ELR (cell line): ENCODE measurements at places on chromosomes 7 and 10.

GRCh38 chr7:90708841-90709317 lies 112.8 kb downstream of the CDK14 start:
- DNase-seq = peak; percentile 51

- DNase-seq = no peak
These were observed 8.4 kb upstream of the RBM28 start for GRCh38 chr7:128352153-128352537.

DNA sequence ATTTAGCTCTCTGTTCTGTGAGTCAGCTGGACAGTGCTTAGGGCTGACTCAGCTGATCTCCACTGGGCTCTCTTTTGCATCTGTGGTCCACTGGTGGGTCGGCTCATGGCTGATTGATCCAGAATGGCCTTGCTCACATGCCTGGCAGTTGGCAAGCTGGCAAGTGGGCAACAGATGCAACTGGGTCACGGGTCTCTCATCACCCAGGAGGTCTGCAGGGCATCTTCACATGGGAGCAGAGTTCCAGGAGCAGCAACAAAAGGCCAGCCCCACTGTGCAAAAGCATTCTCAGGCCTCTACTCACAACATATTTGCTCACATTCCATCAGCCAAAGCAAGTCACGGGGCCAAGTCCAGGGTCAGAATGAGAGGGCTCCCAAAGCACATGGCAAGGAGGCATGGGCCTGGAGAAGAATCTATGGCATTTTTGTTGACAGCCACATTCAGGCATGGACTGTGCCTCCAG lies 98.8 kb downstream of the OAT start:
- no peak for DNase-seq

- no peak for DNase-seq
These were observed 214.5 kb downstream of the MBL2 start for GRCh38 chr10:52558090-52558489.

- DNase-seq = no peak
These were observed 217.6 kb upstream of the SEMA3E start for GRCh38 chr7:83866582-83866981.

GRCh38 chr10:6635784-6636183 lies 55.7 kb upstream of the PRKCQ start:
- no peak for DNase-seq

DNA sequence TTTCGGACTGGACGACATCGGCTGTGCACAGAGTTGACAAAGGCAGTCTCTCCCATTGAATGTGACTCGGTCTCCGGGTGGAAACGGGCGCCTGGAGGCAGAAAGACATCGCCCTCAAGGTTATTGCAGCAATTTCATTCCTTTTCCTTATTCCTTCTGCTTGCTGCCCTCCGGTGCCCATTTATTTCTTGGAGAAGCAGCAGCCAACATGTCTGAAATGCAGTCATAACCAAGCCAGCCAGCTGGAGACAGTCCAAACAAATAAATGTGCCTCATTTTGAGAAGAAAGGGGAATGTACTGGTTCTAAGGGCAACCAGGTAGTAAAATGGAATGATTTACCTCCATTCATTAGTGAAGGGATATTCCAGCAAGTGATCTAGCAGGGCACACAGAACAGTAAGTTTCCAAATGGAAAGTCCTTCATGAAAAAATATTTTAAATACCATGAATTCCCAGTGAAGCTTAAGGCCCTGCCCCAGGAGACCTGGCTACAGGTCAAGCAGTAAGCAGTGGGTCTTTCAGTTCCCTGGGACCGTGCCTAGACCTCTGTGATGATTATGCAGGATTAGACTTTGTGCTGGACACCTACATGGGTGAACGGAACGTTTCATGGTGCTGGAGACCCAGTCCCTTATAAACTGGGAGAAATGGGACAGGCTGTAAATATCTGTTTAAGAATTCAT lies 86.6 kb downstream of the ABLIM1 start:
- DNase-seq = no peak

DNA sequence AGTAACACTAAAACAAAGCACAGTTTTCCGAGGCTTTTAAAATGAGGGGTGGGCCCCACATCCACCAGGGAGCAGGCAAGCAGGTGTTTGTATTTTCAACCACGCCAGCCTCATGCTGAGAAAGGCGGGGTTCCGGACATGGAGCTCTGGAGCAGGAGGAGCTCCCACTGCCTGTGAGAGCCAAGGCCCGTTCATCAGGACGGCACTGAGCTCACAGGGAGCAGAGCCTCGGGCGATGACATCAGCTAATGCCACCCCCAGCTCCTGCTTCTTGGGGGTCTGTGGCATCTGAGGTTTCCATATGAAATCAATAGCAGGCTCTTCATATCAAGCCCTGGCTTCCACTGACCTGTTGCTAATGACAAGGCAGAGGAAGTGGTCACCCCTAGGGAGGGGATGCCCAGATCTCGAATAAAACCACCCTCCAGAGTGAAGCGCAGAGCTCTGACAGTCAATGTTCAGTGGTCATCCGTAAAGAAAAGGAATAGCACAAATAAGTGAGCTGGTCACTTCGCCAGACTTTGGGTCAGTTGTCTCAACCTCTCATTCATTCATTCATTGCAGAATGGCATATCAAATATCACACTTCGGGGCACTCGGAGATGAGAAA lies 89.1 kb downstream of the TNS3 start:
- DNase-seq = no peak

- DNase-seq = no peak
These were observed 8.1 kb downstream of the TRIM8 start for GRCh38 chr10:102652170-102652916.

GRCh38 chr10:90642650-90643049 lies 215.2 kb downstream of the HTR7 start:
- no peak for DNase-seq

DNA sequence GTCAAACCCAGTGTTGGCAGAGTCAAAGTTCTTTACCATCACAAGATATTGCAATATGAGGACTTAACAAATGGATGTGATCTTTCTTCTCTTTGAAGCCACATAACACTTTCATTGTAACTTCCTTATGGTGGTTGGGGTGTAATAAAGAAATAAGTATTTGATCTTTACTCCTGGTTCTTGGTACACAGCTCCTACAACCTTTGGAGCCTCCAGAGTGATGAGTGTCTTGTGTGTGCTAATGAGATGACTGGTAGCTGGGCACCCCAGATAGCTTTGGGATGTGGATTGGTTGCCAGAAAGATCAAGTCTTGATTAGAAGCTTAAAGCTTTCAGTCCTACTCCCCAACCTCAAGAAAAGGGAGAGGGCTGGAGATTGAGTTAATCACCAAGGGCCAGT lies 31.1 kb upstream of the YAE1 start:
- DNase-seq = no peak

GRCh38 chr7:9283246-9283645 lies 849.8 kb downstream of the NXPH1 start:
- DNase-seq = no peak

- no peak for DNase-seq
These were observed 235.0 kb upstream of the PTN start for GRCh38 chr7:137578541-137578940.

- DNase-seq = no peak
These were observed 575.0 kb downstream of the XPNPEP1 start for GRCh38 chr10:109348324-109348723.

DNA sequence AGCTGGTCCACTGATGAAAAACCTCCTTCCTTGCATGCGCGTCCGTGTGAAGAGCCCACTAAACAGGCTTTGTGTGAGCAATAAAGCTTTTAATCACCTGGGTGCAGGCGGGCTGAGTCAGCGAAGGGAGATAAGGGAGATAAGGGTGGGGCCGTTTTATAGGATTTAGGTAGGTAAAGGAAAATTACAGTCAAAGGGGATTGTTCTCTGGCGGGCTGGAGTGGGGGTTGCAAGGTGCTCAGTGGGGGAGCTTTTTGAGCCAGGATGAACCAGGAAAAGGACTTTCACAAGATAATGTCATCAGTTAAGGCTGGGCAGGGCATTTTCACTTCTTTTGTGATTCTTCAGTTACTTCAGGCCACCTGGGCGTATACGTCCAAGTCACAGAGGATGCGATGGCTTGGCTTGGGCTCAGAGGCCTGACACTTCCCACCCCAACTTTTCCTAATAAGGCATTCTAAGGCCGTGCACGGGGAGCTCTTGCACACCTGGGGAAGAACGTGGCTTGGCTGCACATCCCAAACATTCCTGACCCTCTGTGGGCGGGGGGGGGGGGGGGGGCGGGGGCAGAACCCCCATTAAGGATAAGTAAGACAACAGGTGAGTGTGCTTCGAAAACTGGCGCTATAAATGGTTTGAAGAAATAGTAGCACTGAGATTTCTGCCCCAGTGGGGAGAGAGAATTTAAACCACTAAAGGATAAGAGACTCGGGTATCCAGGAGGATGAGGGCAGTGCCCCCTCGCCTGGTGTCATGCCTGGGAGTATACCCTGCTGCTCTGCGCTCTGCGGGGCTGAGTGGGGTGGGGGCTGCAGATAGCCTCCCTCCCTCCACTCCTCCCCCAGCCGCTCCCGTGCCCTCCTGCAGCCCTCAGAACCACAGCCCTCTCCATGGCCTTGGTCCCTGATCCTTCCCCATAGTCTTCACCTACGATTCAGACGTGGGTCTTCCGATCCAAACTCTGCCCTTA lies 217.6 kb downstream of the MLLT10 start:
- DNase-seq = no peak

GRCh38 chr10:8315619-8316021 lies 261.1 kb downstream of the GATA3 start:
- DNase-seq = no peak

- DNase-seq = no peak
These were observed 8.5 kb downstream of the CPED1 start for GRCh38 chr7:120996988-120997345.

GRCh38 chr10:23345861-23346260 lies 1.3 kb upstream of the C10orf67 start:
- DNase-seq = peak; percentile 91

GRCh38 chr7:100886142-100886935 lies 3.2 kb downstream of the UFSP1 start:
- no peak for DNase-seq

DNA sequence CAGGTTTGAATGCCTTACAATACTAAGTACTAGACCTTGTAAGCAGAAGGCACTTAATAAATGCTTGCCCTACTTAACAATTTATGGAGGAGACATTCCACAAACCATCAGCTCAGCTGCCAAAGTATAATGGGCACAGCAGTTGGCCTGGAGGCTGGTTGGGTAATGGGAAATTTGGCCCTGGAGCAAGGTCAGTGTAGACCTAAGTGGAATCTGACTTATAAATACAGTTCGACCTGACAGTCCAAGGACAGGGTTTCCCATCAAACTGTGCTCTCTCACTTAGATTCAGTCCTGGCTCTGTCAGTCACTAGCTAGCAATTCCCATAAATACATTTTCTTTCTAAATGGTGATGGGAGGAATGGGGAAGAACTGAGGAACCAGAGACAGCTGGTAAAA lies 62.6 kb upstream of the ABCB4 start:
- no peak for DNase-seq

GRCh38 chr7:38740041-38740440 lies 108.9 kb upstream of the AMPH start:
- no peak for DNase-seq

GRCh38 chr7:25770670-25771069 lies 381.3 kb upstream of the NFE2L3 start:
- no peak for DNase-seq

DNA sequence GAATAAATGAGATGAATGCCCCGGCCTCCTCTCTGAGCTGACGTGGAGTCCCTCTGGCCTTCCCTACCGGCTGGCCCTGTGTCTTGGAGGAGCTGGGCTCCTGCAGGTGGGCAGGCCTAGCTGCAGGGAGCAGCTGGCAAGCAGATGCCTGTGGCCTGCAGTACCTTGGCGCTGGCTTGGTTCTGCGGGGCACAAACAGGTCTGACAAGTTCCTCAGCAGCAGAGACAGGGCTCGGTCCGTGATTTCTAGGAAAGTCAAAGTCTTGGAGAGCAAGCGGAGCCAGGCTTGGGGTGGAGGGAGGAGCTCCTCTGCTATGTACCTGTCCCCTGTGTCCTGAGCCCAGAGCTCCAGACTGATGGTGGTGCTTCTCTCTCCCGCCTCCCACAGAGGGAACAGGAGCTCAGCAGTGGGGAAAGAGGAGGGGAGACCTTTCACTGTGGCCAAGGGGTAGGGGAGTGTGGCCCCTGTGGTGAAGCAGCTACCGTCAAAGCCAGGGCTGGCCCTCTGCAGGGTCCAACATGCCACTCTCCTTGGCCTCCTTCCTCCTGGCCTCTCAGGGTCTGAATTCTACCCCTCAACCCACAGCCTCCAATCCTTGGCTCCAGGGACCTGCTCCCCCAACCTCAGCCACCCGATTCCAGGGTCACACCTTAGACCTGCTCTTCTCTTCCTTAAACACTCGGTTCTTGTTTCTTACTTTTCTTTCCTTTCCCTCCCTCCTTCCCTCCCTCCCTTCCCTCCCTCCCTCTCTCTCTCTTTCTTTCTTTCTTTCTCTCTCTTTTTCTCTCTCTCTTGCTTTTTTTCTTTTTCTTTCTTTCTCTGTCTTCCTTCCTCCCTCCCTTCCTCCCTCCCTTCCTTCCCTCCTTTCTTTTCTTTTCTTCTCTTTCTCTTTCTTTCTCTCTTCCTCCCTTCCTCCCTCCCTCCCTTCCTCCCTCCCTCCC lies 20.1 kb downstream of the MYL10 start:
- no peak for DNase-seq

- DNase-seq = peak; percentile 71
These were observed at the start of gene SEMA3E for GRCh38 chr7:83648464-83649241. Gene SEMA3E, minus strand, starts transcription at chr7:83649139.

GRCh38 chr7:71615017-71615416 lies 483.1 kb downstream of the GALNT17 start:
- no peak for DNase-seq

DNA sequence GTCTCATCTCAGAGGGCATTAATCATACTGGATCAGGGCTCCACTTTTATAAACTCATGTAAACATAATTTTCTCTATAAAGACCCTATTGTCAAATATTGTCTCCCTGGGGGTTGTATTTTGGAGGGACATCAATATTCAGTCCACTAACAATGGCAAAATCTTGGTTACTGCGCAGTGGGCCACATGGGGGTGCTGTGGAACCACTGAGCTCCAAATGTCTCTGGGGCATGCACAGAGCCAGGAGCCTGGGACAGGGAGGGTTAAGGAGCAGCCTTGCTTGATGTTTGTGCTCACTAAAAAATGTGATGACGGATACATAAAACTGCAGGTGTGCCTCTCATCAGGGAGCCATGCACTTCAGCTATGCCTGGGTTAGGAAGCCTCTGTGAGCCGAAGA lies 62.1 kb upstream of the PRSS58 start:
- DNase-seq = peak; percentile 18

DNA sequence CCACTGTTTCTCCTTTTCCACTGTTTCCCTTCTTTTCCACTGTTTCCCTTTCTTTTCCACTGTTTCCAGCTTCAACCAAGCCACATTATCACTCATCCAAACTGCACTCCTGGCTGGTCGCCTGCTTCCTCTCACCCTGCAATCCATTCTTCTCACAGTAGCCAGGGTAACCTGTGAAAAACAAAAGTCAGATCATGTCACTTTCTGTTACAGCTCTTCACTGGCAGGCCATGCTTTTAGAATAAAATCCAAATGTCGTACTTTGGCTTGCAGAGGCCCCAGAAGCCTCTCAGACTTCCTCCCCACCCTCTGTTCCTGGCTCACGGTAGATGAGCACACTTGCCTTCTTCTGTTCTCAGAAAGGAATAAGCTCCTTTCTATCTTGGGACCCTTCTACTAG lies 33.9 kb downstream of the STARD3NL start:
- no peak for DNase-seq

- DNase-seq = no peak
These were observed 305.5 kb downstream of the GPR37 start for GRCh38 chr7:124460056-124460450.

GRCh38 chr10:91188889-91189288 lies 31.6 kb upstream of the PCGF5 start:
- DNase-seq = no peak
